ENCODE measurements at places on chromosomes 2 and 18. TPM values are rescaled to one million over a fixed set of nuclear protein-coding genes. Genes with fewer than 3 reads are reported as not detected.
A peak's percentile ranks its signal among the peaks of the same experiment; 100 is the strongest.

DNA sequence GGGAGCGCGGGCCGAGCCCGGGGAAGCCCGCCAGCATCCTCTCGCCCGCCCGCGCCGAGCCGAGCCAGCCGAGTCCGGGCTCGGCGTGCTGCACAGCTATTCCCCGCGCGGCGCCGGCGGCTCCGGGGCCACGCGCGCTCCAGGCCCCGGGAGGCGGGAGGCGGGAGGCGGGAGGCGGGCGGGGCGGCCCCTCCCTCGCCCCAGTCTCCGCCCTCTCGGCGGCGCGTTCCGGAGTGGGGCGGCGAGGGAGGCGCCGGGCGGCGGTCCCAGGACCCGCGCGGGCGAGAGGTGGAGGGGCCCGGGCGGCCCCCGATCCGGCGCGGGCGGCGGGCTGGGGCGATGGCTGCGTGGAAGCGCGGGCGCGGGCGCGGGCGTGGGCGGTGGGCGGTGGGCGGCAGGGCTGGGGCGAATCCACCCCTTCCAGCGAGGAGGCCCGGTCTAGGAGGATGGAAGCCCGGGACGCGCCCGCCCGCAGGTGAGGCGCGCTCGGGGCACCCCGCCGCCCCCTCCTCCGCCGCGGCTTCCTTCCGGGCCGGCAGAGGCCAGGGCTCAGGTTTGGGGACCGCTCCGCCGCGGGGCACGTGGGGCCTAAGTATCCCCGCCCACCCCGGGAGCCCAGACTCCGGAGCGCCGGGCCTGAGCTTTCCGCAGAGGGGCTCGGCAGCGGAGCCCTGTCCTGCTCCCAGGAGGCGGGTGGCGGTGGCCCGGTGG, at the start of gene ADCY3:
Gene ADCY3 (minus strand): TSS at position 140 of the 711 bp plus-strand sequence. CDS start 1,250 bp downstream, outside the sequence.
- DNase-seq = peak; percentile 40

GRCh38 chr2:130823886-130824491, 12.7 kb upstream of the ARHGEF4 start:
- DNase-seq = no peak

GRCh38 chr18:49639643-49640391, 78.0 kb downstream of the LIPG start:
- DNase-seq = no peak

DNA sequence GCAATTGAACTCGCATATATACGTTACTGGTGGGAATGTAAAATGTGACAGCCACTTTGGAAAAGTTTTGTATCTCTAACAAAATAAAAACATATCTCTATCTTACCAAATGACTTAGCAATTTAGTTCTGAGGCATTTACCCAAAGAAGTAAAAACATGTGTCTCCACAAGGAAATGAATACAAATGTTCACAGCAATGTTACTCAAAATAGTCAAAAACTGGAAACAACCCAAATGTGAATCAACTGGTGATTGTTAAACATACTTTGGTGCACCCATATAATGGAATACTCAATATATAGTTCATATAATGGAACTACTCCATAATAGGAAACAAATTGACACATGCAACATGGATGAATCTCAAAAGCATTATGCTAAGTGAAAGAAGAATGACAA, 70.4 kb upstream of the DNER start:
- DNase-seq = no peak

DNA sequence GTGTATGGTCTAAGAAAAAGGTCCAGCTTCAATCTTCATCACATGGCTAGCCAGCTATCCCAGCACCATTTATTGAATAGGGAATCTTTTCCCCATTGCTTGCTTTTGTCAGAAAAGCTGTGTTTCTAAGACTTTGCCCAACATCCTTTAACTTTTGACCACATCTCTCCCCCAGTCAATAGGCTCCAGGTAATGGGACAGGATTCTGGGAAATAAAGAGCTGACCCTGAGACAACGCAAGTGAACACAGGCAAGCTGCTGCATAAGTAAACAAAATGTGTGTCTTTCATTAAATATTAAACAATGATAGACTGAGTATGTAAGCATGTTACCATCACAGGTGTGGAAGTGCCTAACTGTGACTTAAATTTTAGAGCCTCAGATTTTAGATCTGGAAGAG, 23.0 kb downstream of the FAM110C start:
- DNase-seq = no peak

GRCh38 chr2:137913169-137913568, 51.1 kb upstream of the HNMT start:
- no peak for DNase-seq

FAM237A gene
- total RNA-seq = not detected

ST8SIA3 gene
- total RNA-seq = 0.07 TPM
